AG04449 (cell line): ENCODE measurements at places on chromosomes 12 and 14.

DNA sequence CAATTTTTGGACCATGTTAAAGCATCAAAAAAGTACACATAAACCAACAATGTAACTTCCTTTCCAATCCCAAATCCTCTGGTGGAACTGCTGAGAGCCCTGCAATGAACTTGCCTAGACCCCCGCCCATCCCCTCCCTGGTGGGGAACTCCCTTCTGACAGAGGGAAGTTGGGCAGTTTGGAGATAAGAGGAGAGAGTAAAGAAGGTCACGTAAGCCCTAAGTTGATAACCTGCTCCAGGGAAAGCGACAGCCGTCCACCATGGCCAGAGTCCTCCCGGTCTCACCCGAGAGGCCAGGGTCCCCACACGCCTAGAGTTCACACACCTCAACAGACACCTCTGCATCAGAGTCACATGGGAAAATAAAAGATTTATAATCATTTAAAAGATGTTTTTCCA lies 138.7 kb downstream of the EGLN3 start:
- DNase-seq: no peak

DNA sequence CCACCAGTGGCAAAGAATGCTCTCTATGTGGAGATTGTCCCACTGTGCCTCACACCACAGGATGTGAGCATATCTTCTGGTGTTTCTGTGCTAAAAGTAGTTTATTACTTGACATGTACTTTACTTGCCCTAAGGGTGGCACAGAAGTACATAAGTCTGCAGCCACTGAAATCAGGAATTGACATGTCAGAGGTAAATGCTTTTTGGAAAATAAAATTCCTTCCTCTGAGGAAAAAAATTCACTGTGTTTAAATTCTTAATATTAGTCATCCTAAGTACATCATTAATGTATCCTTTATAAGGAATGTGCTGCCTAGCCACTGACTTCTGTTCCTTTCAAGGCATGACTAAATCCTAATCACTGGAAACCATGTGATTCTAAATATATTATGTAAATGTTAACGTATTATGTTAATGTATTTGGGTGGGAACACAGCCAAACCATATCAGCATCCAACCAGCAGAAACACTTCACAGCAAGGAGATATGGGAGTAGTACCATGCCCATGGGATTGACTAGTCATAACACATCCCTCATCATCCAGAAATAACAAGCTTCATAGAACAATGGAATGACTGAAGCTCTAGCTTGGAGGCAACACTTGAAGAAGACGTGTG lies 239.7 kb upstream of the PPFIA2 start:
- no peak for DNase-seq

DNA sequence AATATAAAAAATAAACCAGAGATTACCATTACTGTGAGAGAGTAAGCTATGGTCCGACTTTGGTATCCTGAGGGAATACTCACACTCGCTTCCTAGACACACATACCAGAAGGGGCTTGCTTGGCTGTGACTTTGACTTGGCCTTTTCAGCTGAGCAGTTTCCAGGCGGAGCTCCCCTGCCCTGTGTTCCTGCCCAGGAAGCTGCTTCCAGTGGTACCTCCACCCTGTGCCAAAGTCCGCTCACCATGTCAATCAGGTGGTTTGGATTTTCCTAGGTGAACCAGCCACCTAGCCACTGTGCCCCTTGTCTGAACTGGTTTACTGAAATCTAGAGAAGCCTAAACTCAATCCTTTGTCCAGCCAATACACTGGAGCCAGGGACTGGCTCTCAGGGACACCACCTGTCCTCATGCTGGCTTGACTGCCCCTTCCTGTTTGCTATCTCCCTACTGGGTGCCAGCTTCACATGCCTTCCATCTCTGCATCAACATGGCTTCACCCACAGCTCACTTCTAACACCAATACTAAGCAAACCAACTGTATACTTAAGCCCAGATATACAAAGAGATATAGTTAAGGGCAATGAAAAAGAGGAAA lies 28.6 kb downstream of the MAX start:
- no peak for DNase-seq

- DNase-seq: no peak
These were observed 1434.3 kb upstream of the FLRT2 start for GRCh38 chr14:84095681-84096080.

GRCh38 chr14:53549956-53550355 lies 396.8 kb upstream of the DDHD1 start:
- no peak for DNase-seq

DNA sequence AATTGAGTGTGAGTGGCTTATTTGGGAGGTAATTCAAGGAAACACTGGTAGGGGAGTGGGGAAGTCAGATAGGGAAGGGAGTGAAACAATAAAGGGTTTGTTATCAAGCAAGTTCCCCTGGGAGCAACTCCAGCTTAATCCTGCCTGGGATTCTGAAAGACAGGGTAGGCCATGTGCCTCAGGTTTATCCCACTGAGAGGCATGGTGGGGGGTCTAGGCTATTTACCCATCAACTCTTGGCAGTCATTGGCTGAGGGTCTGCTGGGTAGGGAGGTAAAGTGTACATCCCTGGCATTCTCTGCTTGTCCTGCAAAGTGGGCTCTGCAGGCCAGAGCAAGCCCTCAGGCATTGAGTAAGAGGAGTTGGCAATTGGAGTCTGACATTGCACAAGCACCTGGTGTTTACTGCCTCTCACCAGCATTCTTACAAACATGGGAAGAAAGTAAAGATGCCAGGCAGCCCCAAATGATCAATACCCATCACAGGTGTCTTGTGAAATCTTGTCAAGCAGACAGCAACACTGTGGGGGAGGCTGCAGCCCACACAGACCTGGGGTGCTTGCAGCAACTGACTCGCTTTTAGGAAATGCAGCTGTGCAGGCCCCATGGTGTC lies 169.3 kb downstream of the KTN1 start:
- no peak for DNase-seq

DNA sequence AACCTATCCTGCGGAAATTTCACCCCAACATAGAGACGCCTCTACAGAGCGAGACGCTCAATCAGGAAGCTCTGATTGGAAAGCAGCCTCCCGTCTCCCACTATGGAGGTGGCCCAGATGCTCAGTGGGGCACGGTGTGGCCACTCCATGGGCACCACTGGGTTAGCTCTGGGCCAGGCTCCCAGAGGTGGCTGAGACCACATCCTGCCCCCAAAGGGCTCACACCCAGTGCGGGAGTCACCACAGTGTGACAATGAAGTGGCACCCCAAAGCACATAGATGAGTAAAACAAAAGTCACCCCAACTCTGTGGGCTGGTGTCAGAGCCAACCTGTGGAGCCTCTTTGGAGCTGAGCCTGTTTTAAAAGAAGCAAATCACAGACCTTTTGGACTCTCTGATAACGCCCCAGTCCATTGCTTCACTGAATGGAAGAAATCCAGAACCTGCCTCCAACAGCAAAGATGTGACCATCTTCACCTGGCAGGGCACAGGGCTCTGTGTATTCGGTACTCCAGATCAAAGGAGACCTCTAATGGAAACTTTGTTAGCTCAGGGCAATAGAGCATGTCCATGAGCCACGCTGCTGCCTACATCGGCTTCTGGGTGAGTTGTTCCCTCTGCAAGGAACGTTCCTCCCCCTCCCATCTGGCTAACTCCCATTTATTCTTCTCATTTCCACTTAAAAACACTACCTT lies 19.6 kb downstream of the CLMN start:
- DNase-seq: no peak

GRCh38 chr12:56988207-56988739 lies 18.1 kb downstream of the ZBTB39 start:
- DNase-seq: no peak

DNA sequence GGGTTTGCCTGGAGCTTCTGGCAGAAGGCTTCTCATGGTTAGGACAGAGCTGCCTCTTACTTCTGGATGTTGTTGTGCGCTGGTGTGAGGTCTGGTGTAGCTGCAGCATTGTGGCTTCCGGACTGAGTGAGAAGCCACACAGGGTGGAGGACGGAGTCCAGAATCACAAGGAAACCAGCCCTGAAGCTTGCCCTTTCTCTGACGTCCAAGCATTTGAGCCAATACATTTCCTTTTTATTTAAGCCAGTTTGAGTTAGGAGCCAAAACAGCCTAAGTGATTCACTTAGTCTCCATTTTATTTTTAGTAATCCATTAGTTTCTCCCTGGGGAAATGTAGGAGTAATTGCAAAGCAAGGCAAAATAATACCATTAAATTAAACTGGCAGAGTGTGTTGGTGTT lies 402.4 kb upstream of the RGS6 start:
- no peak for DNase-seq

GRCh38 chr12:42728770-42729534 lies 139.4 kb upstream of the PRICKLE1 start:
- no peak for DNase-seq

DNA sequence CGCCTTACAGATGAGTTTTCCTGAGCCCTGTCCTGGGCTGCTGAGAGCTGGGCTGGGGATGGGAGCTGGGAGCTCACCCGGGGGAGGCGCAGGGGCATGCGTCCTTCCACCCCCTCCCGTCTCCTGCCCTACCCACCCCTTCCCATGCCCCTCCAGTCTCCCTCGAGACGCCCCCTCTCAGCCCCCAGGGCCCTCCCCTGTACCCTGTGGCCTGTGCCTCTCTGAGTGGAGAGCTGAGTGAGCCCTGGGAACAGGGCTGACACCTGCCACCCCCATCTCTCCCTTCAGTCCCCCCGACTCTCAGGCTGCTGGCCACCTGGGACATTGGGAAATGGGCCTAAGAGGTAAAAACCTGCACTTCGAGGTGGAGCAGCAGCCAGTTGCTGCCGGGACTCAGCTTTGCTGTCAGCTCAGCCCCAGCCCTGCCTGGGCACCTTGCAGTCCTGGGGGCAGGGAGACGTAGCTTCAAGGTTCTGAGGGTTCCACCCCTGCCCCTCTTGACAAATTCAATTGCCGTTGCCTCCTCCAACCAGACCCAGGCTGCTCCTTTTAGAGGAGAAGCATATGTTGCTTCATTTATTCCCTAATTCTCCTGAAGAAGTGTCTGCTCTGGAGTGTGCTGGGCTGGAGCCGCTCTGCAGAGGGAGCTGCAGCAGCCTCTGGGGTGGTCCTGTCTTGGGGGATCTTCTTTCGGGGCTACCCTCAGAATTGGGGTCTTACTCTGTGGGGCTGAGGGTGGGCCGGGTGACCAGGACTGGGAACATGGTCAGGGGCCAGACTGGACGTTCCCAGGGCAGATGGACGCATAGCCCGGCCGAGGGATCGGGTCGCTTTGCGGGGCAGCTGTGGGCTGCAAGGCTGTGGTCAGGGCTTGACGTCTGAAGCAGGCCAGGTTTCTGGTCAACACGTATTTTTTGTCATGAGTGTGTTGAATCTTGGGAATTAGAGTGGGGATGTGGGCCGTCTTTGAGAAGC lies 141.4 kb downstream of the ADGRD1 start:
- no peak for DNase-seq

DNA sequence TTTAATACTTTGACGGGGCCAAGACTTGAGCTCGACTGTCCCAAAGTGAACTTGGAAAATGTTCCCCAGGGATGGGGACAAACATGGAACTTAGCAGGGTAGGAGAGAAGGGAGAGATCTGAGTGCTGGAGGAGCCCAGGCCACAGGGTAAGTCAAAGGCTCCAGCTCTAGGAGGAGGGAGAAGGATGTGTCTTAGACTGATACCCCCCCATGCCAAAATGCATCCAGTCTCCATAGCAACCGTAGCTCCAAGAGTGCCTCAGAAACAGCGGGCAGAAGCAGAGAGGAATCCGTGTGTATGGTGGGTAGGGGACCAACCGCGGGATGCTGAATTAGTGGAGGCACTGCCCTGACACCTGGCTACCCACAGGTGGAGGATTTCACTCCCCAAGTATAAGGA lies 845 bp upstream of the AGAP2 start:
- DNase-seq: no peak

- no peak for DNase-seq
These were observed 66.2 kb downstream of the NOC4L start for GRCh38 chr12:132210223-132211055.

DNA sequence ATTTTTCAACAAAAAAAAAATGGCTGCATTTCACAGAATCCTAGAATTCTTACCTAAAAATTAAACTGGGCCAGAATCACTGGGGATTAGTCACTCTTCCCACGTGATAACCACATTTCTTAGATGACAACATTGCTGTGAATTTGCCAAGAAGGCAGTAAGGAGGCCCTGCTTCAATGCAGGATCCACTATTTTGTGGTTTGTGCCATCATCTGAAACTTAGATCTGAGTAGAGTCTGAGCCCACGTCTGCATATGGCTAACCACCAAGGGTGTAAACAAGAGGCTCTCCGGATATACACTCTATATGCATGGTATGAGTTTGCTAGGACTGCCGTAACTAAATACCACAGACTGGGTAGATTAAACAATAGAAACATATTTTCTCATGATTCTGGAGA lies 24.4 kb upstream of the TBX5 start:
- peak; percentile 23 for DNase-seq

- no peak for DNase-seq
These were observed 72.4 kb downstream of the RASSF3 start for GRCh38 chr12:64682572-64683277.

DNA sequence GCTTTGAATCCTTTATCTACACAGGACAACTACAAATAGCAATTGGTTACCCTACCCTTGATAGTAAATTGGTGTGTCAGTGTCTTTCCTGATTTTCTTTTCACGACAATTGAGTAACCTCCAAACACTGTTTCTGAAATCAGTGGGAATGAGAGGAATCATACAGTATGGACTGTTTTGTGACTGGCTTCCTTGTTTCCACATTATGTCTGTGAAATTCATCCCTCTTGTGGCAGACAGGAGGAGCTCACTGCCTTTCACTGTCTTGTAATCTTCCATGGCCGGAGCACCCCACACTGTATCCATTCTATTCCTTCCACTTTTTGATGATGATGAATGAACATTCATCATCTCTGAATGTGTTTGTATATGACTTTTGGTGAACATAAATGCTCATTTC lies 164.0 kb upstream of the PZP start:
- no peak for DNase-seq

DNA sequence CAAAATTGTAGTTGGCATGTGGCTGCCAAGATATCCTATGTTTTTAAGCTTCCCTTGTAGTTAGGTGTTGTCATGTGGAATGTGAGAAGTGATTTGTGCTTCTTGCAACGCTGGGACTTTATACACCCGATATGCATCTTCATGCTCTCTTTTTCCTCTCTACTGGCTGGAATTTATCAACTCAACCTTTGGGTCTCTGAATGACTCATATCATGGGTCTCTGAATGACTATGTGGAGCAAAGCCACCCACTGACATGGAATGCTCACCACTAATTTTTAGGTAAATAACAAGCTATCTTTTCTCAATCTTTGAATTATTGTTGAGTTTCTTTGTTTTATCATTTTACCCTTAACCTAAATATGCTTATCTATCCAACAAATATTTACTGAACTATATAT lies 144.6 kb downstream of the ATP23 start:
- no peak for DNase-seq

GRCh38 chr12:124524231-124524925 lies 43.0 kb downstream of the NCOR2 start:
- no peak for DNase-seq

DNA sequence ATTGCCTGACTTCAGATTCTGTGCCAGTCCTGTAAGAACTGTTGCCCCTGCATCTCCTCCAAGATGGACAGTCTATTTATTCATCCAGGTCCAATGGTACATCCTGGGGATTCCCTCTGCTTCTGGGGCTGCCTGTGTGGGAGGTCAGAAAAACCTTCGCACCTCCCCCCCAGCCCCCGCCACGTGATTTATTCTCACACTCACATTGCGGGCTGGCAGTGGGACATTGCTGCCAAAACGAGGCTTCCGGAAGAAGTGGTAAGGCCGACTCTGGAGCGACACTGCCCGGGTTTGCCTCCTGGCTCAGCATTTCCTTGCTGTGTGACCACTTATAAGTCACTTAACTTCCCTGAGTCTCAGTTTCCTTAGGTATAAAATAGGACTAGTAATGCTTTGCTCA lies 5.9 kb upstream of the RTL1 start:
- no peak for DNase-seq
